ENCODE measurements at places on chromosomes 3 and 15. TPM values are rescaled to one million over a fixed set of nuclear protein-coding genes. Genes with fewer than 3 reads are reported as not detected.
A peak's percentile ranks its signal among the peaks of the same experiment; 100 is the strongest.

Gene GRAMD1C
- 2.4 TPM for total RNA-seq

Gene SLC2A2
- 1.5 TPM for total RNA-seq

Gene NR2E3
- not detected for total RNA-seq

Gene B3GALNT1
- total RNA-seq, result 20.9 TPM

Gene SCAMP5
- 58.0 TPM for total RNA-seq

Gene MAP6D1
- total RNA-seq, result 2.4 TPM

Gene ABHD10
- total RNA-seq, result 29.2 TPM

GRCh38 chr3:23940775-23941174 is 4.3 kb upstream of the NR1D2 start:
- DNase-seq, result no peak
- no peaks in the 10 kb centered on the region for H3K36me3 ChIP-seq
- no peak overlapping the region for H3K4me3 ChIP-seq
- no peak overlapping the region for H3K27ac ChIP-seq

DNA sequence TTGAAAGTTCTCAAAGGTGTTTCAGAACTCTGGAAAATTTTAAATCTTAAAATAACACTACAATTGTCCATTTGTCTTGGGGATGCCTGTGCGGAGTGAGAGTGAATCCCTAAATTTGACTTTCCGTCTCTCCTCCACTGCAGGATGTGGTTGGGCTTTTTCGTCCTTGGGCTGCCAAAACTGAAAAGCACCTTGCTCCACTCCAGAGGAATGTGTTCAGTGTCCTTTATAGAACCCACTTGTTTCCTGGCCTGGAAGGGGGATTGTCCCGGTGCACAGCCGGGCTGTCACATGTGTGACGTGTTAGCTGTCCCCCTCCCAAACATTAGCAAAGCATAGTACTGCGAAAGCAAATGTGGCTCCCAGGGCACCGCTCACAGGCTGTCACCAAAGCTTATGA is 69.6 kb upstream of the ATP10A start:
- H3K36me3 ChIP-seq, result no peaks in the 10 kb centered on the region
- H3K4me3 ChIP-seq, result no peak overlapping the region
- peaks cover 3% of the 10 kb centered on the region for H3K4me1 ChIP-seq
- peaks cover 19% of the 10 kb centered on the region for H3K27me3 ChIP-seq
- DNase-seq, result no peak
- H3K27ac ChIP-seq, result no peak overlapping the region

DNA sequence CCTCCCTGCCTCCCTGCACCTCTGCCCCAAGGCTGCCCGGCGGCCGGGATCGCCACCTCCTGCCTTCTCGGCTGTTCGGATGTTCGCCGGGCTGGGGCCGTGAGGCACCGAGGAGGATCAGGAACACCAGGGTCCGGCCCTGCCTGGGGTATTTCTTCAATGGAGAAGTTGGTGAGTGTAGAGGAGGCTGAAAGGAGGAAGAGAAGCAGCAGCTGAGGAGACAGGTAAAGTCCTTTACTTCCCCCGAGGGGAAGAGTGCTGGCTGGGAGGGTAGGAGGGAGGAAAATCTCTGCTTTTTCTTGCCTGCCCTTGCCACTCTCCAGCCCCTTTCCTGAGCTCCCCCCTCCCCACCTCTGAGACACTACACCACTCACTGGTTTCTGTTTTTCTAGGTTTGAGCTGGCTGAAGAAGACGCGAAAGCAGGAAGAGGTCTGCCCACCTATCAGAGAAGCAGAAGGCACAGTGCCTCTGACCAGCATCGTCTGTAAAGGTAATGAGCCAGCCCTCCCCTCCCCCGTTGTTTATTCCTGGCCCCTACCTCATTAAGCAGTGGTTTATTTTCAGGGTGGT is 519 bp downstream of the ASB7 start:
- no peak overlapping the region for H3K4me3 ChIP-seq
- H3K4me1 ChIP-seq, result peaks cover 7% of the 10 kb centered on the region
- H3K27ac ChIP-seq, result peak overlapping the region; percentile 89
- DNase-seq, result no peak
- H3K27me3 ChIP-seq, result no peaks in the 10 kb centered on the region
- H3K36me3 ChIP-seq, result peaks cover 5% of the 10 kb centered on the region

DNA sequence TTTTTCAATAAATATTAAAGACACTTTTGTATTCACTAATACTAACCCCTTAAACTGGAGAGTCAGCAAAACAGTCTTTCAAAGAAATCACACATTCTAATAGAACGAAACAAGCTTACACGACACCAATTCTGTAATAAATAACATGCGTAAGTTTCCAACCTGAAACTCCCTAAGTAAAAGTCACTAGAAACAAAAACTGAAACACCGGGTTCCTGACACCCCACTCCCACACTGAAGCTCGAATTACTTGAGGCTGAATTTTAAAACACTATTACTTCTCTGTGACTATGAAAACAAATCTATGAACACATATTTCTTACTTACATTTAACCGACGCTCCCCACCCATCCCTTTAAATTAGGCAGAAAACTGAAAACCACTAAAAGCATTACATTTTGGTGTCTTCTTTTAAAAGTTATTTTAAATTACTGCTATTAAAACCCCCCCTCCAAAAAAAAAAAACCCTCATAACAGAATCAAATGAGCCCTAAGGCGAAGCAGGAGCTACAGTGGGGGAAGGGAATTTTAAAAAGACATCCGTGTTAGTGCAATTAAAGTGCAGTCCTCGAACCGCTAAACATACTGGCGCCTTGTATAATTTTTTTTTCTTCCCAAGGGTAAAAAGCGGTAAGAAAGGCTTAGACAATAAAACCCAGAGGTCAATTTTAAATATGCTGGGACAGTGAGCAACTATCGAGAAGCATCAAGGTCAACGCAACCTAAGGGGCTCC is 878 bp downstream of the SPPL2A start:
- no peaks in the 10 kb centered on the region for H3K36me3 ChIP-seq
- DNase-seq, result no peak
- peak overlapping the region; percentile 93 for H3K4me3 ChIP-seq
- peaks cover 7% of the 10 kb centered on the region for H3K27me3 ChIP-seq
- H3K4me1 ChIP-seq, result peaks cover 17% of the 10 kb centered on the region
- H3K27ac ChIP-seq, result peak overlapping the region; percentile 98

GRCh38 chr15:40274350-40275274 is 8.3 kb downstream of the ANKRD63 start:
- H3K4me1 ChIP-seq, result peaks cover 12% of the 10 kb centered on the region
- H3K36me3 ChIP-seq, result peaks cover 3% of the 10 kb centered on the region
- H3K27ac ChIP-seq, result no peak overlapping the region
- peaks cover 16% of the 10 kb centered on the region for H3K27me3 ChIP-seq
- DNase-seq, result peak; percentile 78

- no peak overlapping the region for H3K4me3 ChIP-seq
- H3K27me3 ChIP-seq, result no peaks in the 10 kb centered on the region
- no peak for DNase-seq
- no peaks in the 10 kb centered on the region for H3K36me3 ChIP-seq
Observed at GRCh38 chr15:55037071-55037470, 159.7 kb downstream of the RSL24D1 start.

DNA sequence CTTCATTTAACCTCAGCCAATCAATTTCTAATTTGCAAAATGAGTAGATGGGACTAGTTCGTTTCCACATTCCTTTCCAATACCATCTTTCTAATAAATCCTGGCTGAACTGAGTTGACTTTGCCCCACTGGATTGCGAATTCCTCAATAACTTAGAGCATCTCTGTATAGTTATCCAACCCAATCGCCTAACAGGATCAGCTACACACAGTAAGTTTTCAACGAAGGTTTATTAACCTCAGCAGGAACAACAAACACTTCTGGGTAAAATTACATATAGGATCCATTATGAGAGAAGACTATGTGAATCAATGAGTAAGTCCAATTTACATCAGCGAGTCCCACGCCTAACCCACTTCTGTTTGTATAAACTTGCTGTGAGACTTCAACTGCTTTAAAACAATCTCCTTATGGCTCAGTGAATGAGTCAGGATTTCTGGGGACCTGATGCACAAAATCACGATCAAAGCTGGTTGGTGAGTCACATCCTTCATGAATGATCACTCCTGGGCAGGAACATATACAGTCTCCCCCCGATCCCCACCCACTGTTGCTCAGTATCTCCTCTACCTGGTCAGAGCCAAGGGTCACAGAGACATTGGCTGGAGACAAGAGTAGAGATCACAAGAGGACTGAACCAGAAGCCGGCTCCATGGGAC is 142.8 kb downstream of the EDEM1 start:
- no peaks in the 10 kb centered on the region for H3K36me3 ChIP-seq
- no peak overlapping the region for H3K27ac ChIP-seq
- no peak for DNase-seq
- H3K4me3 ChIP-seq, result no peak overlapping the region

DNA sequence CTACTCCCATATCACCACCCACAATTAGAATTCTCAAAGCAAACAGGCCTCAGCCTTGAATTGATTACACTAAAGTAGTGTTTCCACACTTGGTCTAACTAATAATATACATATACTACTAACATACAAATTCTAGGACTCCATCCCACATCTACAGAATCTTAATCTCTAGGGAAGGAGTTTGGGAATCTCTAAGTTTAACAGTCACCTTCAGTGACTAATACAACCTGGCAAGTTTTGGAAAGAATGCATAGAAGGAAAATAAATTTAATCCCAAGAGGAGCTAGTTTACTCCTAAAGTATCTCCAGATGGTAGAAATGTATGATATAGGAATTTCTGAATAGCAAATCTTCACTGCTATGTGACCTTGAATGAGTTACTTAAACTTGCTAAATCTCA is 9.1 kb downstream of the CLPX start:
- peaks cover 24% of the 10 kb centered on the region for H3K36me3 ChIP-seq
- H3K4me3 ChIP-seq, result no peak overlapping the region
- H3K4me1 ChIP-seq, result peaks cover 3% of the 10 kb centered on the region
- H3K27ac ChIP-seq, result no peak overlapping the region

GRCh38 chr3:4826237-4827100 is 152.8 kb upstream of the BHLHE40 start:
- H3K4me1 ChIP-seq, result peaks cover 13% of the 10 kb centered on the region
- no peak overlapping the region for H3K4me3 ChIP-seq
- peaks cover 30% of the 10 kb centered on the region for H3K27me3 ChIP-seq

- no peak overlapping the region for H3K27ac ChIP-seq
- no peak for DNase-seq
Observed at GRCh38 chr3:116405231-116405630, 40.1 kb downstream of the LSAMP start.

GRCh38 chr3:8746780-8747345 is 13.3 kb downstream of the CAV3 start:
- no peak overlapping the region for H3K4me3 ChIP-seq
- H3K27ac ChIP-seq, result no peak overlapping the region
- no peaks in the 10 kb centered on the region for H3K36me3 ChIP-seq
- no peak for DNase-seq

- no peak overlapping the region for H3K4me3 ChIP-seq
- H3K27ac ChIP-seq, result no peak overlapping the region
- H3K36me3 ChIP-seq, result no peaks in the 10 kb centered on the region
- H3K27me3 ChIP-seq, result no peaks in the 10 kb centered on the region
Observed at GRCh38 chr15:70752193-70752635, 11.1 kb downstream of the UACA start.

DNA sequence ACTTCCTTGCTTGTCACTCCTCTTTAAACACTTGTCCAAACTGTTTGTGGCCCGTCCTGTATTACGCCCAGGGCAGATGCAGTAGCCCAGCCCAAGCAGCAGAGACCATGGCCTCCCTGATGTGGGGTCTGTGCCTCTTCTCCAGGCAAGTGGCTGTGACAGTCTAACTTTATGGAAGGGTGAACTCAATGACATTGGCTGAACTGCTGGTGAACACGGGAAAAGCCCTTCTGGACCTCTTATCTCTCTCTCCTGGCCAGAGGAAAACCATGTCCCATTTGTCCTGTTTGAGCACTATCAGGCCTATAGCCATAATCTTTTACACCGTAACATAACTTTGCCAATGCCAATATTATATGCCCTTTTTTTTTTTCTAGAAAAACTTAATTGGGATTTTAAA is 67.6 kb downstream of the SMAD3 start:
- H3K36me3 ChIP-seq, result no peaks in the 10 kb centered on the region
- no peak overlapping the region for H3K27ac ChIP-seq
- H3K4me1 ChIP-seq, result peaks cover 29% of the 10 kb centered on the region
- H3K27me3 ChIP-seq, result no peaks in the 10 kb centered on the region
- H3K4me3 ChIP-seq, result no peak overlapping the region
- no peak for DNase-seq

DNA sequence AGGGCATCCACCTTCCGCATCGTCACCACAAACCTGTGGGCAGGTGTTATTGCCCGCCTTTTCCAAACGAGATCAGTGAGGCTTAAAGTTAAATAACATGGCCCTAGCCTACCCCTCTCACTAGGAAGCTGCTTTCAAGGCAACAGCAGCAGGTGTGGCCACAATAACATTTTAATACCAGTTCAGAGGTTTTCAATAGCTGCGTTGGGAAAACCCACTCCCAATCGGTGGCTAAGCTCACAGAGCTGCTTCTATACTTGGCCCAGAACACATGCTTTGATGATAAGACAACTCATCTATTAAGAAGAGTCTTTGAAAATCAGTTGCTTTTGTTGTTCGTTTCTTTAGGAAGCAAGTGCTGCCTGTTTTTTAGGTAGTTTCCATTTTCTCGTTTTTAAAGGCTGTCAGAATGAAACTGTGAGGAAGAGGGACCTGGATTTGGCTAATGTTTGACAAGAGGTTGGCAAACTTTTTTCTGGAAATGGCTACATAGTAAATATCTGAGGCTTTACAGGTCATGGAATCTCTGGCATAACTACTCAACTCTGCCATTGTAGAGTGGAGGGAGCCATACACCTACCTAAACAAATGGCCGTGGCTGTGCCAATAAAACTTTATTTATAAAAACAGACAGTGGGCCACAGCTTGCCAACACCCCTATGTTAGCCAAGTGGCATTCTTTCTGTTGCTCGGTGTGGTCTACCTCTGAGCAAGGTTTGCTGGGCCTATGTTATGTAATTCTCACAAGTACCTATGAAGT is 179.6 kb downstream of the FEZF2 start:
- no peak overlapping the region for H3K27ac ChIP-seq
- DNase-seq, result no peak

DNA sequence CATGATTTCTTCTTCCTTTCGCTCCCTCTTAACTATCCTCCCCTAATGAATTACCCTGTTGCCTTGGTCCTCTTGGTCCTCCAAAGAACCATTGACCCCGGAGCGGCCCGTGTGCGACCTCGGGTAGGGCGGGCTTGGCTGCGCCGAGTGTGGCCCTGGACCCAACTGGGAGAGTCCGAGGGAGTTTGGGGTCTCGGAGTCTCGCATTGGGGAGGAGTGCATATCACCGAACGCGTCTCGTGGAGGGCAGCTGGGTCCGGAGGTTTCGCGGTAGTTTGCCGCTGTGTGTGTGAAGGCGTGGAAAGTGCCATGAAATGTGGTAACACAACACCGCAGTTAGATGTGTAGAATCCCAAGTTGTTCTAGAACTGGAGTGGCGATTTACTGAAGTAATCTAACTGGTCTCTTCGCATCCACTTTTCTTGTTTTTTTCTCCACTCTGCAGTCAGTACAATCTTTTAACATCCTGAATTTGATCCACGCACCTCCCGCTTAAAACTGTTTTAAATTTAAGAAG is 363 bp downstream of the GTF2E1 start:
- H3K36me3 ChIP-seq, result peaks cover 15% of the 10 kb centered on the region
- H3K4me1 ChIP-seq, result peaks cover 21% of the 10 kb centered on the region
- H3K27ac ChIP-seq, result peak overlapping the region; percentile 100
- H3K27me3 ChIP-seq, result no peaks in the 10 kb centered on the region

- no peak overlapping the region for H3K4me3 ChIP-seq
- no peaks in the 10 kb centered on the region for H3K4me1 ChIP-seq
- no peak for DNase-seq
- H3K27me3 ChIP-seq, result peaks cover 19% of the 10 kb centered on the region
Observed at GRCh38 chr15:78197632-78198031, 36.7 kb downstream of the ACSBG1 start.
